ENCODE measurements at places on chromosomes 3 and 15.

DNA sequence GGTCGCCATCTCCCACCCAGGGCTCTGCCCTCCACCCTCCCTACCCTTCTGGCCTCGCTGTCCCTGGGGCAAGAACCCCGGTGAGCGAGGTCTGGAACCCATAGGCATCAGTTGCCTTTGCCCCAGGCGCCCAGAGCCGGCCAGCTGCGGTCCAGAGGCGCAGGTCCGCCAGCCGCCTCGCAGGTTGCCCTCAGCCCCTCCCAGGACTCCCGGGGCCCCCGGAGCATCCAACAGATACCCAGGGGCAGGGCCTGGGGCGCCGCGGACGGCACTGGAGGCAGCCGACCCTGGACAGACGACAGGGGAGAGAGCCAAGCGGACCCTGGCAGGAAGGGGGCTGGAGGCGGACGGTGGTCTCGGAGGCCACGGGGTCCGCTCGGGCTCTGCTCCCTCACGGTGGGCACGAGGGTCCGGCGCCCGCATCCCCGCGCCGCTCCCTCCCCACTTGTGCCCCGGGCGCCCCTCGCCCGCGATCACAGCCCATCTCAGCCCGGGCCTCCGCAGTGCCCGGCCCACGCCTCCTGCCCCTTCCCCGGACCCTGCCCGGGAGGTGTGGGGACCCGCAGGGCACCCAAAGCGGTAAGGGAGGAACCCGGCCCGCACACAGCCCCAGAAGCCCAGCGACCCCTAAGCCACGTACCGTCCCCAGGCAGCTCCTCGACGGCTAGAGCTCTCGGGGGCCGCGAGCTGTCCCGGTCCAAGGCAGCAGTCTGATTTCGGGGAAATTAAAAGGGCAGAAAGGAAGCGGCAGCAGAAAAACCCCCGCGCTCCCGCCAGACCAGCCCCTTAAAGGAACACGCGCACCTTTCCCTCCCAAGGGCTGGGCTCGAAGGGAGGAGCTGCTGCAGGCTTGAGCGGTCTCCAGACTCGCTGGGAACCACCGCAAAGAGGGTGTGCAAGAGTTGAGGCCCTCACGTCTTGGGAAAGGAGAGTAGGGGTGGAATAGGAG lies at the start of gene HAPLN3:
Gene HAPLN3 (minus strand): TSS at position 726 of the 949 bp plus-strand sequence. CDS start 8,246 bp downstream, outside the sequence.
- DNase-seq, result peak; percentile 61

DNA sequence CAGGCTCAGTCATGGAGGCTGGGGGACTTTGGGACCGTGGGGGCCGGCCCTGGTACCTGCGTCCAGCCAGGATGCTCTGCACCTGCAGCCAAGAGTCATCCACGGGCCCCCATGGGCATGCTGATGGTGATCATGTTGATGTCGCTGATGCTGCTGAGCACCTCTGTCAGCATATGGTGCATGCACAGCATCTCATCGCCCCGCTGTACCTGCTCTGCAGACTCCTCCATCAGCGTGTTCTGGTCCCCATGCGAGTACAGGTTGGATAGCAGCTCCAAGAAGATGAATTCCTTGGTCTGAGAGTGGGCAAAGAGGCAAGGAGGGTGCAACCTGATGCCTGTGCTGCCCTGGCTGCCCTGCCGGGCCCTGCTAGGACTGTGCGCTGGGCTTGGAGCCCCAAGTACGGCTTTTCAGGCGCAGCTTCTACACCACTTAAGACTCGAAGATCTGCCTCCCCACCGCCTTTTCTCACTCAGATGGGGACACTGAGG lies 7.2 kb downstream of the RPS17 start:
- DNase-seq, result no peak

- no peak for DNase-seq
Observed at GRCh38 chr15:92796161-92796611, 103.9 kb upstream of the CHD2 start.

- DNase-seq, result peak; percentile 61
Observed at GRCh38 chr15:90106522-90107117, 4.4 kb upstream of the IDH2 start.

DNA sequence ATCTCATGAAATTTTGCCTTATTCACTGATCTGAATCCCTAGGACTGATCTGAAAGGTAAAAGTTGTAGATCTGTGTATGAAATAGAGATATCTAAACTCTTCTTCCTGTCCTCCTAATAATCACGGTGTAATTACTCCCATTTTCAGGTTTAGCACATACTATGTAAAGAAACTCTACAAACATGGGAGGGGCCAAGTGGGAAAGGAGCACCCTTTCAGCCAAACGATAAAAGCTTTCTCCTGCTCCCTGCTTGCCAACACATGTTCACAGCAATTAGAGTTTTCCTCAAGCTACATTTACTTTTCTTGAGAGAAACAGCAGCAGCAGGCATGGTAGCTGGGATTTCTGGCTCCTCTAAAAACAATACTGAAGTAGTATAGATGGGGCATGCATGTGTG lies 71.6 kb downstream of the CHAC1 start:
- DNase-seq, result no peak

DNA sequence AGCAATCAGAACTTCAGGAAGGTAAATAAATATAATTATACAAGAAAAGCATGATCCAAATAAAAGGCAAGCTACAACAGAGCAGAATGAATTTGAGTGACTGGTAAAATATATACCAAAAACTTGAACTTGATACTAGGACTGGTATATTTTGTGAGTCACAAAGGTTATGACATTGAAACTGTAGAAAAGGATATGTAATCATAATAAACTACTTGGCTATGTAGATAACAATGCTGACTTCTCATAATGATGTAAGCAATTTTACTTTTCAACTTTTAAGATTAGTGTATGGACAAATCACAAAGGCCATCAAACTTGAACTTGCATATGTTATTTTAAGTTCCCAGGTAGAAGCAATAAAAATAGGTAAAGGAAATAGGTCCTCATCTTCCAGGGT lies 384.5 kb upstream of the NECTIN3 start:
- peak; percentile 29 for DNase-seq

DNA sequence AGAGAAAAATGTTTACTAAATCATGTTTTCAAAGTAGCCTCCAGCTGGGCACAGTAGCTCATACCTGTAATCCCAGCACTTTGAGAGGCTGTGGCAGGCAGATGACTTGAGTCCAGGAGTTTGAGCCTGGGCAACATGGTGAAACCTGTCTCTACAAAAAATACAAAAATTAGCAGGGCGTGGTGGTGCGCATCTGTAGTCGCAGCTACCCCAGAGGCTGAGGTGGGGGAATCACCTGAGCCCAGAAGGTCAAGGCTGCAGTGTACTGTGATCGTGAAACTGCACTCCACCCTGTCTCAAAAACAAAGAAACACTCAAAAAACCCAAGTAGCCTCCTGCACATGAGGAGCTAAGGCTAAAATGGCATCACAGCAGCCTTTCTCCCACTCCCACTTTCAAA lies 1.6 kb upstream of the PPIB start:
- no peak for DNase-seq

DNA sequence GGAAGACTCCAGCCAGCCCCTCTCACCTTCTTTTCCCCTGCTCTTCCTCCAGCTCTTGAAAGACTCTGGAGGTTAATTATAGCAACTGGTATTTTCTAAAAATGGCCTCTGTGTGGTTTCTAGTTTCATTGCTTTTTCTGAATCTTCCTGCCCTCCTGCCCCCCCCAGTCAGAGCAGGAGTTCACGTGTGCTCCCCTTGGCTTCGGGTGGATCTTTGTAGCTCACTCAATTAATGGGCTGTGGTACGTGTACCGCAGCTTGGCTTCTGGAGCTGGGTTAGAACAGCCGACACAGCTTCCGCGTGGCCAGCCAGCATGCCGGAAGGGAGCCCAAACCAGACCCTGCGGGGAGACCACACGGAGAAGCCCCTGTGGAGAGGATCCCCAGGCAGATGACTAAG lies 31.5 kb downstream of the TM2D3 start:
- no peak for DNase-seq

DNA sequence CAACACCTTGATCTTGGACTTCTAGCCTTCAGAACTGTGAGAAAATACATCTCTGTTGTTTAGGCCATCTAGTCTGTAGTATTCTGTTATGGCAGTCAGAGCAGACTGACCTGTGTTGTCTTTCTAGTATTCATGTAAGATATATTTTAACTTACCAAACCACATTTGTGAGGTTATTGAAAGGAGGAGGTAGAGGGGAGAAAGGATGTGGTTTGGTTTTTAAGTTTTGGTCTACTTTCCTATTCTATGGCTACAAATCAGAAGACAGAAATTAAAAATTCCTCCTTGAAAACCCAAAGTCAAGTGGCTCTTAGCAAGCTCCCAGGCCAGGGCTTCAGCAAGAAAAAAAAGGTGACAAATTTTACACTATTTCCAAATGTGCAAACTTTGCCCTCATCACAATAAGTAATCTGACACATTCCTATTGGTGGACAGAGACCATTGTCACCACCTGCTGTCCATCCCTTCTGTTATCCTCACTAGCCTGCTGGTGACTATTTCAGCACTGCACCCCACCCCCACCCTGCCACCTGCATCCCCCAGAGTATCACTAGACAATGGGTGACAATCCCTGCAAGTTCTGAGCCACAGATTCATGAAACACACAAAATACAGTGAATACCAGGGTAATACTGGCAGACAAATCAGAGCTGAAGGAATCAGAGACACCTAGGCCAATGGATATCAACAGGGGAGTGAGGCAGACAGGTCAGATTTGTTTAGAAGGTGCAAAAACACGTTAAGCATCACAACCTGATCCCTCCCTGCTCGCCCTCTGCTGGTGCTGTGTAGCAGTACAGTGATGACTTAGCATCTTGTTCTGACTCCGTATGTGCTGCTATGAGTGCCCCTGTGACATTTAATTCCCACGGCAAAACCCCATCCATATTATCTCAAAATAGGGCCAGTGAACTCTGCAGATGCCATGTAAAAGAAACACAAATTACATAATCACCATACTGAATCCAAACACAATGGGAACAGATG lies 79.0 kb upstream of the DCLK3 start:
- peak; percentile 31 for DNase-seq

- DNase-seq, result peak; percentile 37
Observed at GRCh38 chr15:55823699-55824340, 80.9 kb upstream of the PRTG start.

- peak; percentile 88 for DNase-seq
Observed at GRCh38 chr15:60363087-60363549, 34.7 kb downstream of the ANXA2 start.

DNA sequence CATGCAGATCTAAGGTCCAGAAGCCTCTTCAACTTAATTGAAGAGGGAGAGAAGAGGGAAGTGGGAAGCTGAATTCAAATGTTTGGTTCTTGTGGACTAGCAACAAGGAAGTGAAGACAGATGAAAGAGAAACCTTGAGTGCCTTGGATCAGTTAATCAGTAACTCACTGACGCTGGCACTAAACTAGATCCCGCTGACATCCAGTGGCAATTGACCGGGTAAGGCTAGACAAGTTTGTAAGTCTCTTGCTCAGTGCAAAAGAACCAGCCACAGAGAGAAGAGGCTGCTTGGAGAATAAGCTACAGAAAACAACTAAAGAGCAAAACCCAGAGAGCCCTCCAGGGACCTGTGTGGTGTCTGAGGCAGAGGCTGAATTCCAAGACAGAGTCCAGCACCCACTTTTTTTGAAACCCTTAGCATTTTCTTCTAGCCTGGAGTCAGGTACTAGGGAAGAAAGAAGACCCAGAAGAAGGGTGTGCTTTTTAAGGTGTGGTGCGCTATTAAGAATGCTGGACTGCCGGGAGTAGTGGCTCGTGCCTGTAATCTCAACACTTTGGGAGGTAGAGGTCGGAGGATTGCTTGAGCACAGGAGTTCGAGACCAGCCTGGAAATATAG lies 6.9 kb downstream of the PLCH1 start:
- DNase-seq, result no peak

- peak; percentile 19 for DNase-seq
Observed at GRCh38 chr3:30667280-30667651, 60.9 kb downstream of the TGFBR2 start.

GRCh38 chr3:170731281-170731680 lies 138.7 kb downstream of the RPL22L1 start:
- DNase-seq, result no peak

- no peak for DNase-seq
Observed at GRCh38 chr3:48409291-48410201, 20.3 kb downstream of the PLXNB1 start.

DNA sequence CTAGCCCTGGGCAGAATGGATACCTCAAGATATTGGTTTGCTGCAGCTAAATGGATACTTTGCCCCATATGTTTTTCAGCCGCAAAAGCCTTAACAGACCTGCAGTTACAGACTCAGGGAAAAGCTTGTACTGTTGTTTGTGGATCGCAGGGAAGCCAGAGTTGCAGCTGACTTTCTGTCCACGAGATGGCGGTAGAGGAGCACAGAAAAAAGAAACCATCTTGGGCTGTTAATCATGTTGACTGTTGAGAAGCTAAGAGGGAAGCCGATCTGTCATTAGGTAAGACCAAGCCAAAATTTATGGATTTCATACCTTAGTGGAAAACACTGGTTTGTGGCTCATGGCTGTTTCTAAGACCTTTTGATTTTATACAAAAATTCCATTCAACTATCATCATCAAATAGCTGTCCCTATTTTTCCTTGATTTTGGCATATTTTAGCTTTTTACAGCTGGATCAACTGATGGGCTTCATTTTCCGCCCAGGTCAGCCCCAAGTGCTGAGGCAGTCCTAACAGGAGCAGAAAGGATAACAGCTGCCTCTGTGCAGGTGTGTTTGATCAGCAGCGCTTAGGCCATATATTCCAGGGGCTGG lies 205.7 kb upstream of the ZPLD1 start:
- peak; percentile 67 for DNase-seq

GRCh38 chr3:50194128-50194902 lies 2.9 kb downstream of the GNAT1 start:
- peak; percentile 49 for DNase-seq

DNA sequence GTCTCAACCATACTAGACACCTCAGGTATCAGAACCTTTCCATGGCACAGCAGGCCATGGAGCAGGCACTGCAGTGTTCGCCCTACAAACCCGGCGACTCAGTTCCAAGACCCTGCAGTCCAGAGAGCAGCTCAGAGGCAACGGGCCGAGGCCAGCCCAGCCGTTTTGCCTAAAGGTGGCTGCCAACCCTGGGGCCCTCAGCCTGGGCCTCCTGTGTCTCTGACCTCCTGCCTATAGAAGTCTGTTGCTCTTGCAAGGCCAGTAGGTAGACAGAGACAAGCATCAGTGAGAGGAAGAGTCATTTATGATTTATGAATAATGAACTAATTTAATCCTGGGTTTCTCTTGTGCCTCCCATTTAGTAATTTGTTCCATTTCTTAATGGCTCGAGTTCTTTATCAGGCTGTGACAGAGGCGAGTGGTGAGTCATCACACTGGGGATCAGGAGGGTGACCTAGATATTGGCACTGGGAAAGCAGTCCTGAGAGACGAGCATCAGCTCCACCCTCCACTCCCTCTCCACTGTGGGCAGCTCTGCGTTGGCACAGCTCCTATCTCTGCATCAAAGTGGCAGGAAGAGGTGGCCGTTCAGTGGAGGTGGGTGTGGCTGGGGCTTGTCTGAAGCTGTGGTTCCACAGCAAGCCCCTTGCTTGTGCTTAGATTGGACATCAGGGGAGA lies 79.8 kb downstream of the ABHD5 start:
- DNase-seq, result peak; percentile 29

GRCh38 chr15:51425517-51426040 lies 84.1 kb downstream of the GLDN start:
- DNase-seq, result no peak

GRCh38 chr3:72009851-72010443 lies 225.0 kb upstream of the PROK2 start:
- DNase-seq, result peak; percentile 40
